Activated B cell treated with CpG ODN at 0.5 μM for 24 hours (primary cell): ENCODE measurements at places on chromosomes 16 and 17. TPM values are rescaled to one million over a fixed set of nuclear protein-coding genes. Genes with fewer than 3 reads are reported as not detected.

The TMIGD1 gene
- not detected in 2 replicates for total RNA-seq

GRCh38 chr17:63475491-63476412 lies 1.1 kb upstream of the ACE start:
- no peak for DNase-seq

DNA sequence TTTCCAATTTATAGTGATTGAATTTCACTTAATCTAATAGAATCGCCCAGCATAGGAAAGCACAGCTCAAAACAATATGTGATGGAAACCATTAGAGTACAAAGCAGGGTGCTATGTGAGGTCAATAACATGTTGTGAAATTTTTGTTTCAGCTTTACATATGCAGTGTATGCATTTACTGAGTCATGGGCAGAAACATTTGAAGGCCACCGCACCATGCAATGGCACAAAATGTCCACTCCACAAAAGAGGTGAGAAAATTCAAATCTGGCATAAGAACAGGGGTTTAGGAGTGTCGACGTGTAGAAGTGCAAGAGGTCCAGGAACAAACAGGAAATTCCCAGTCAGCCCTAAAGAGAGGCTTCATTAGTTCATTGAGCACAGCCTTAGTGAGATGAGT lies 131.2 kb downstream of the ANKFN1 start:
- DNase-seq, result no peak

DNA sequence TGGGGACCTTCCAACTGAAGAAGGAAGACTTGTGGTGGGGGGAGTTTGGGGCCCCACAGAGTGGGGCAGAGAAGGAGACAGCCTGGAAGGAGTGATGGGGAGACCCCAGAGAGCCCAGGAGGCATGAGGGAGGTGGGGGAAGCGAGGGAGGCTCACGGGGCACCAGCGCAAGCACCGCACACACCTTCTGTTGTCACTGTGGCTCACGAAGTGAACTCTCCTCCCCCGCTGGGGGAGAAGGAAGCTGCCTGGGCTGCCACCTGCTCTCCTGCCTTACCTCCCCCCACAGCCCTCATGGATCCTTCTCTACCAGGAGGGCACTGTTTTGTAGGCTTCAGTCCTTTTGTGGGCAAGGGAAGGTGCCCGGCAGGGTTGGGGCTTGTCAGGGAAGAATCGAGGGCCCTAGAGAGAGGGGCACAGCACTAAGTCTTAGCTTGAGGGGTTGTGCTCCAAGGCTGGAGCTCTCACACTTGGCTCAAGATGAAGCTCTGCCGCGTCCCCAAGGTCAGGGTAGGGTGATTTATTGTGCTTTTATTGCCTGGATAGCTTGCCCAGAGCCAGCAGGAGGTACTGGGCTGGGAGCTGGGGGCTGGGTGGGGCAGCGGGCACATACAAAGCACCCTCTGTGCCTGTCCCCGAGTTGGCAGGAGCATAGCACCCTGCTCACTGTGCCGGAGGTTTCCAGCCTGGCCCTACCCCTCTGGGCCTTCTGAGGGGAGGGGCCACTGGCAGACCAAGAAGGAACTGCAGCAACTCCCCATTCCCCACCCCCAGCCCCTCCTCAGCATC lies 4.6 kb upstream of the STARD3 start:
- DNase-seq, result no peak

DNA sequence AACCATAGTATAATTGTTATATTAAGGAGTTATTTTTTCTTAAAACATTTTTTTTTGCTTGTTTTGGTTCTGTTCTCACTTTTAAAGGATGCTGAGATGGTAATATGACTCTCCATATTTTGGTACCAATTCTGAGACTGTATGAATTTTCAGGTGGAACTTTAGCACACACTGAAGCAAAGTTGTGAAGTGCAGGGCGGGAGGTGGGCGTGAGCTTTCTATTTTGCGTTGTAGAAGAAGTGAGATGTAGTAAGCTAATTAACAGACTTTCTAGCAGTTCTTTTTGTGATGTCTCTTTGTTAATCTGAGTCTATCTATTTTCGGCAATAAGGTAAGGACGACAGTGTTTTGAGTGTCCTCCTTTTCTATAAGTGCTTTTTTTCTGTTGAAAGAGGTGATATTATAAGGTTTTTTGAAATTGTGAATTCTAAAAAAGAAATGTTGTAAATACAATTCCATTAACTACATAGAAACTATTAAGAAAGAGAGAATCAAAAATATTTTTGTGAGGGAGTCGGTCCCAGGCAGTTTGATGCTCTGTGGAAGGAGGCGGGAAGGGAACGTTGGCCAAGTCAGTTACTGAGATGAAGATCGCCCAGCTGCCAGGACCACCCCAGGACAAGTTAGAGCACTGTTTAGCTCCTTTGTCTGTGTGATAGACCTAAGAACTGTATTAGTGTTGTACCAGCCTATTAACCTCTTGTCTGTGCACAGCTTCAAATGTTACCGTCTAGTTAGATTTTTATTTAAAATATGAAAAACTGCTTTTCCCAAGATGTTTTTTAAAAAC lies 65.0 kb downstream of the CCDC182 start:
- no peak for DNase-seq
